ENCODE measurements at places on chromosomes 4 and X.

- DNase-seq: no peak
Observed at GRCh38 chr4:114527170-114527569, 71.4 kb upstream of the UGT8 start.

DNA sequence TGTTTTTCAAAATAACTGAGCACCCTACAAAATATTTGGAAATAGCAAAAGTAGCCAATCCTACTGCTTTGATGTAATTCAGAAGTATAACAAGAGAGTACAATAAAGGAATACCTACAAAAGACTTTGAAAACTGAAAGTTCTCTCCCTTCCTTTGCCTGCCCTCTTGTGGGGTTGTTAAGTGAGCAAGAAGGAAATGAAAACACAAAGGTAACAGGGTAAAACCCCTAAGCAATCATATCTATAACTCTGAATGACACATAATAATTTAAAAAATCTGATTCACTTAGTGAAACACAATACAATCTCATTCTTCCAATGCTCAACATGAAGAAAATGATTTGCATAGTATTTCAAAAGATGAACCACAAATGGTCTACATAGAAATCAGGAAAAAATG is 98.2 kb downstream of the FRYL start:
- DNase-seq: no peak

DNA sequence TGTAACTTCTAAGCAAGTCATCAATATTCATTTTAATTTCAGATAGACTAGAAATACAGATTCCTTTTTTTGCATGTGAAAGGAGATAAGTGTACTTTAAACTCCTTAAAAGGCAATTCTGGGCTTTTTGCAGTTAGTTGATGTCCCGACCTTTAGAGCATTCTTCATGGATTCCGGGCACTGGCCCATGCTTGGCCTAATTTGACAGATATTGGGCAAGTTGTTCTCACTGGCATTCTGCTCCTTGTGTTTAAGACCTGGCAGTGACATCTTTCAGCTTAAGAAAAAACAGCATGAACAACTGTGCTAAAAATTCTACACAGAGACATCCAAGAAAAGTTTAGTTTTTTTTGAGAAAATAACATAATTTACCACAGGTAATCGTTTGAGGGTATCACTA is 1037.2 kb downstream of the PCDH18 start:
- no peak for DNase-seq

GRCh38 chrX:7133050-7133440 is 14.5 kb upstream of the STS start:
- DNase-seq: no peak

DNA sequence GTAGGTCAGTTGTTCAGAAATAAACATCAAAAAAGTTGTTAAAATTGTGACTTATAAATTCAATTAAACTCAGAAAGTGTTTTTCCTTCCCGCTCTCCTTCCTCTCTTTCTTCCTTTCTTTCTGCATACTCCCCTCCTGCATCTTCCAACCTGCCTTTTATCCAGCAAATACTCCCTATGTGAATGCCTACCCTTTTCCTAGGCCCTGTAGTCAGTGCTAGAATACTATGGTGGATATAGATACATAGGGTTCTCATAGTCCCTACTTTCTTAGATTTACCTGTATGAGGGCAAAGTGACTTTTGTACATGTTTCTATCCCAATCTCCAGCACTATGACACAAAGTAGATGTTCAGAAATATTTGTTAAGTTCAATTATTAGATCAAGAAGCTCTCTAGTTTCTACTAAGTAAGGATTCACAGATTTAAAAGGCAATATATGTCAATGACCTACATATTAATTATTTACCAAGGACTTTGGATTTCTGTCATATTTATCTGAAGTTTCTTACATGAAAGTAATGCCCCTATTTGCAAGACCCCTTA is 732 bp downstream of the SULT1E1 start:
- DNase-seq: no peak

DNA sequence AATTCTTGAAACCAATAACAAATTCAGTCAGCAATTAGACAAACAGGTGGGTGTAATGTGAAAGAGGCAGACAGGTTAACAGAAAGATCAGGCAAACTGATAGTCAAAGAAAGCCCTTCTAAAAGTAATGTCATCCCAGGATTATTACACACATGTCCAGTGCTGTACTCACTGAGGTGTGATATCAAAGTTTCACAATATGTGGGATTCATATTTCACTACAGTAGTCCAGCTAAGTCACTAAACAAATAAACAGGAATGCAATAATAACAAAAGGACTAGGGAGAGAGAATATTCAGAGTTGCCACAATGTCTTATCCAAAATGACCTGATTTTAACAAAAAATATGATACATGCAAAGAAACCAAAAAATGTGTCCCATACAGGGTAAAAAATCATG is 787.5 kb downstream of the FSTL5 start:
- no peak for DNase-seq

- DNase-seq: no peak
Observed at GRCh38 chr4:102988429-102989020, 31.0 kb downstream of the SLC9B1 start.

DNA sequence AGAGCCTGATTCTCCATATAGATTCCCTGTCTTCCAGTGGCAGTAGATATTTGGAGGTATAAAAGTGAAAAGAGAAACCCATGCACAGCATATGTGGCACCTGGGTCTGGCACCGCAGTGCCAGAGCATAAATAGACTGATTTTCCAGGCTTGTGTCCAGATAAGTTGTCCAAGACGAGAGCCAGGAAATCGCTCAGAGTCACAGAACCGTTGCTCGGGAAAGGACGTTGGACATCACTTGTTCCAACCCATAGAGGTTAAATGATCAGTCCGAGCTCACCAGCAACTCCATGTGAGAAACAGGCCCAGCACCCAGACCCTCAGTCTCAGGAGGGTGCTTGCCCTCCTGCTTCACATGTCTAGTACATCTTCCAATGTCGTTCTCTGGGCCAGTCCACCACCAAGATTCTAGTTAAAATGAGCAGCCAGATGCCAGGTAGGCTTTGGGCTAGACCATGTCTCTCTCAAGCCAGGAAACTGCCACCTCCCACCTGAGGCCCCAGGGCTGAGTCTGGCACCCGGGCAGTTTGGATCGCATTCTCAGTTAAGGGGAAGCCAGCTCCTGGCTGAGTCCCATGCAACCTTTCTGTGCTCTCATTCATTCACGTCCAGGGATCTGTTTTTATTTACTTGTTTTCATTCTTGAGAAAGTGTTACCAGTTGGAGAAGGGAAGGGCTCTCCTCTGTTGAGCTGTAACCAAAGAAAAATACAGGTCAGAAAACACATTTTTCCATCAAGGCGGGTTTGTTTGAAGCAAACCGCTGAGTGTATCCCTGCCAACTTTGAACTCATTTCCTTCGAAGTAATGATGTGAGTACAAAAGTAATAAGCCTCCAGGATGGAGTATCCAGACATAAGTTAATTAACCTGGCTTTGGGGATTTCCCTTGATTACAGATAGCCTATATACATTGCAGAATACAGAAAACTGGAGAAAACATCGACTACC is 91.7 kb downstream of the PHOX2B start:
- DNase-seq: no peak

- DNase-seq: no peak
Observed at GRCh38 chr4:25174674-25175073, 14.4 kb upstream of the SEPSECS start.

GRCh38 chr4:7430368-7430964 is 4.3 kb downstream of the PSAPL1 start:
- DNase-seq: no peak

DNA sequence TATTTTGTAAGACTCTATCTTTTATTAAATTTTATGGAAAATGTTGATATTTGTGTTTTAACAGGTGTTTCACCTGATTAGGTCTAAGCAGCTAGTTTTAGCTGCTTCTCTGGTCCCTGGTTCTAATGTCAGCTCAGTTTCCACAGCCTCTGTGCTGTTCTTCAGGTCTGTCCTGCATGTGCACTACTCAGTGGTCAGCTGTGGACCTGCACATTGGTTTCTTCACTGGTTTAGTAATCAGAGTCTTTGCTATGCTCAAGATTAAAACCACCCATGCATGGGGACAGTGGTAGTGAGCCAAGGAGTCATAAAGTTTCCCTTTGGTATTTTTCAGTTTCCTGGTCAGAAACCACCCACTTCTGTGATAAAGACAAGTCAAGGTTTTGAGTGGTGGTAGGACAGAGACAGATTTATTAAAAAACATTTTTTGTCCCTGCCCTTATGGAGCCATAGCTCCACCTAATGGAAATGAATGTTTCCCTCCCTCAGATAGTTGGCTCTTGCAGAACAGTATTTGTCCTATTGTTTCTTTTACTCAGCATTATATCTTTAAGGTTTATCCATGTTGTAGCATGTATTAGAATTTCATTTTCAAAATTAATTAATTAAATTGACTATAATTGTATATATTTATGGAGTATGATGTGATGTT is 36.8 kb upstream of the VBP1 start:
- no peak for DNase-seq

DNA sequence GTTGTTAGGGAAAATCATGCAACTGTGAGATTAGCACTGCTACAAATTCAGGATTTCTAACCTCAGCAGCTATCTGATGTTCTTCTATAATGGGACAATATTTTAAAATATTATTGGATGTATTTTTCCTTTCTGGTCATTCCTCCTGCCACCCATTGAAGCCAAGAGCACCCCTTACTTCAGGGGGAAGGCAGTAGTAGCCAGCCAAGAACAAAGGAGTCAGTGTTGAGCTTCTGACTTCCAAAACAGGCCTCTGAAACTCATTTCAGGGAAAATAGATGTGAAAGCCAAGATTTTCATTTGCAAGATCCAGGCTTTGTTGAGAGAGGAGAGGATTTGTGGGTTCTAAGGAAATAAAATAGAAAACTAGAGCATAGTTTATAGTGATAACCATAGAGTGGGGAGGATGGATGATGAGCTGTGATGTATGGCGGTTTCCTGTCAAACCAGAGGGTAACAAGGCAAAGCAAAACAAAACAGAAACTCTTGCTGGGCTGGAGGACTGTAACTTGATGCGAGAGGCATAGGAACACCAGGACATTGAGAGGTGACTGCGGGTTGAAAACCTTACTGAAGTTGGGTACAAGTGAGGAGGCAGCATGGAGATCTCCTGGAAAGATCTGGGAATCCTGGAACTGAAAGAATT is 173.7 kb upstream of the LEF1 start:
- no peak for DNase-seq

GRCh38 chr4:85767649-85768048 is 292.7 kb downstream of the ARHGAP24 start:
- DNase-seq: no peak

DNA sequence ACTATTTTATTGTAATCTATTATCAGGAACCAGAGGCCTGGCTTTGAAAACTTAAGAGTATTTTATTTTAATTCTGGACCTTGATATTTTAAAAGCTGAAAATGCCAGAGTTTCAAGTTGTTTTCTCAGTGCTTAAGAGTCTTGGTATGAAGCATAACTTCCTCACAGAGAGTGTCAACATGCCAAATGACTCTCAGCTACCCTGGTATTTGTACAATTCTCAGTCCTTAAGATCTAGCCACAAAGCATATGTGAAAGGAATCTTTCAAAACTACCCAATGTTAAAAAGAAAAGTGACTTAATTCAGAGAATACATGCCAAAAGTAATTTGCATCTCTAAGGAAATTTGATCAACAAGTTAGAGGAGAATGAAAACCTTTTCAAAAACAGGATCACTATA is 171.9 kb downstream of the DKK2 start:
- DNase-seq: no peak

GRCh38 chr4:122798101-122798500 is 28.5 kb upstream of the FGF2 start:
- peak; percentile 92 for DNase-seq

GRCh38 chrX:16308773-16309172 is 141.5 kb downstream of the MAGEB17 start:
- DNase-seq: no peak

DNA sequence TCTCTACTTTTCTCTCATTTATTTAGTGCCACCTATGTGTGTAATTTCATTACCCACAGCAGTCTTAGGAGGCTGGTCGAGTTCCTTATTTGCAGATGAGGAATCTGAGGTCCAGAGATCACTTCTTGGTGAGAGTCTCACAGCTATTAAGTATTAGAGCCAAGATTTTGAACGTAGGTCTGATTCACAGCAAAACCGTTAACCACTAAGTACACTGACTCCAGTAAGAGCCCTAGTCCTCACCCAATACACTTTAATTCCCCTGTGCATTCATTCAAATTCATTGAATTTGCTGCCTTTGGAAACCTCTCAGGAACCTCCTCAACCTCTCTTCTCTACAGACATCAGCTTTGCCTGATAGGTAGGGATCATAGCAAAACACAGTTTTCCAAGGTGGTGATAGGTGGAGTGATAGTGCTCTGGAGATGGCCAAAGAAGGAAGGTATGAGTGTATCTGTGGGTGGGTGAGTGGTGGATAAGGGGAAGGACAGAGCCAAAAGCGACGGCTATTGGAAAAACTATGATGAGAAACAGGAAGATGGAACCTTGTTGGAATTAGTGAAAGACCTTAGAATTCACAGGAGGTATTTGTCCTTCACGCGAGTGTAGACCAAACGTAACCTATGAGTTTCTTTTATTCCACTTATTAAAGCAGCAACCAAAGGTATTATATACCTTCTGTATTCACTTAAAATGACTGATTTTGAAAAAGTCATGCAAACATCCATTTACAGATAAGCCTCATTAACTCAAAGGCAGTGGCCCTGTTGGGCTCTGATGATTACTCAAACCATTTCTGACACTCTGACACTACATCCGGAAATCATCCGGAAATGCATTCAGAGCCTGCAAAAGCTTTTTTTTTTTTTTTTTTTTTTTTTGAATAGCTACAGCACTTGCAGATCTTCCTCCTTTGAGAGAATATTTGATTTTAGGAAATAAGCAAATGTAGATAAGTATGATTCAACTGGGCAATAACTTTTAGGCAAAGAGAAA is 6.3 kb downstream of the FMR1 start:
- no peak for DNase-seq

- no peak for DNase-seq
Observed at GRCh38 chr4:40825014-40825838, 75.5 kb downstream of the NSUN7 start.

- no peak for DNase-seq
Observed at GRCh38 chr4:124783847-124784246, 71.3 kb upstream of the ANKRD50 start.

GRCh38 chrX:6465756-6466155 is 69.2 kb downstream of the VCX3A start:
- no peak for DNase-seq

DNA sequence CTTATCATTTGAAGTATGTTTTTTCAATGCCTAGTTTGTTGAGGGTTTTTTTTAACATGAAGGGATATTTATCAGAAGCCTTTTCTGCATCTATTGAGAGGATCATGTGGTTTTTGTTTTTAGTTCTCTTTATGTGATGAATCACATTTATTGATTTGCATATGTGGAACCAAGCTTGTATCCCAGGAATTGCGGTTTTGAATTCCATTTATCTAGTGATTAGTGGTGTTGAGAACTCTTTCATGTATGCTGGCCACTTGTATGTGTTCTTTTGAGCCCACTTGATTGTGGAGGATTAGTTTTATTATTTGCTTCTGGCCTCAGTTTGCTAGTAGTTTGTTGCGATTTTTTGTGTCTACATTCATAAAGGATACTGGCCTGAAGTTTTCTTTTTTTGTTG is 85.0 kb upstream of the CNKSR2 start:
- no peak for DNase-seq

- no peak for DNase-seq
Observed at GRCh38 chr4:87042221-87042620, 107.4 kb downstream of the AFF1 start.

GRCh38 chr4:105147016-105147552 is 408 bp downstream of the TET2 start:
- DNase-seq: peak; percentile 20

All from HAP-1 (cell line).